Activated CD4-positive, alpha-beta T cell treated with anti-CD3 and anti-CD28 coated beads for 4 hours (primary cell): ENCODE measurements at places on chromosomes 2 and 18.

DNA sequence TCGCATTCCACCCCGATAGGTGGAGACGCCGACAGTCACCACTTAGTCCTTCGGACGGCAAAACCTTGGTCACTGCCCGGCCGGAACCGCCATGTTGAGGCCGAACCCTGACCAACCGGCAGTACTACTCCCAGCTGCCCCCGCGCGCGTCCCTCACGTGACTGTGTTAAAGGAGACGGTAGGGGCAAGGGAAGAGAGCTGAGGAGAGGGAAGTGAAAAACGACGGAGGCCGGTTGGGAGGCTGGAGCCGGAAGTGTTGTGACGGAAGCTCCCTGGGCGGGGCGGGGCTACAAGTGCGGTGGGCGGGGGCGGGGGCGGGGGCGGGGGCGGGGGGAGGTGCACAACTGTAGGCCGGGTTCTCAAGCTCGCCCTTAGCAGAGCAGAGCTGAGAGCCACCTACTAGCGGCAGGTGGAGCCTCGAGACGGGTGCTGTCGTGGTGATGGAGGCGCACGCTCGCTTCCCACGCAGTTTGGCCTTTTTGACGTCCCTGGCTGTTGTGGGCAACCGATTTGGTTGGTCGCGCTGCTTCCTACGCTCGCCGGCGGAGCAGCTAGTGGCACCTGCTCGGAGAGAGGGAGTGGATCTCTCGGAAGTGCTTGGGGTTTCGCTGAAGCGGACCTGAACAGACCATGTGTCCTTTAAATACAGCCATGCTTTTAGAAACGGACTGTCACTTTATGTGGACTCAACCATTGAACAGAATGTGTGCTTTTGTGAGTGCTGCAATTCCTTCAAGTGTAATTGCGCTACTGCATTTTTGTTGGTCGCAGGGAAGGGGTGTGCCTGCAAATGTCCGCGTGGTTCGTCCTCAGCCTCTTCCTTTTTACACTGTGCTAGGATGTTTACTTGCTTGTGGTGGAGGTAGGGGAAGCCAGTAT, at the start of gene TRAPPC8:
TRAPPC8 (minus strand) TSS at position 130 of the 879 bp plus-strand sequence. CDS start 364 bp downstream, outside the sequence.
- DNase-seq = peak; percentile 90

DNA sequence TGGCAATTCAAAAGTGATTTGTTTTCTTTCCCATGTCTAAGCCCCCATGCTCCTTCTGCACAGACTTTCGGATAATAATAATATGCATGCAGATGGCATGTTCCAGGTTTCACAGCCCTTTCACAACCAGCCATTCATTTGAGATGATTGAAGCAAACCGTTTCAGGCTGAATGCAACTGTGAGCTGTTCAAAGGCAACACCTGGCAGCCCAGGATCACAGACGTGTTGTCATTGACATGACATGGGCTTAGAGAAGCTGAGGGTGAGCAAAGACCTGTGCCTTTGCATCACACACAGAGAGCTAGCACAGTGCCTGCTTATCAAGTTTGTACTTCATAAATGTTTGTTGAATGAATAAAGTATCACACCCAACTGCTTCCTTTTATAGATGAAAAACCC, 12.4 kb upstream of the ERMN start:
- no peak for DNase-seq

DNA sequence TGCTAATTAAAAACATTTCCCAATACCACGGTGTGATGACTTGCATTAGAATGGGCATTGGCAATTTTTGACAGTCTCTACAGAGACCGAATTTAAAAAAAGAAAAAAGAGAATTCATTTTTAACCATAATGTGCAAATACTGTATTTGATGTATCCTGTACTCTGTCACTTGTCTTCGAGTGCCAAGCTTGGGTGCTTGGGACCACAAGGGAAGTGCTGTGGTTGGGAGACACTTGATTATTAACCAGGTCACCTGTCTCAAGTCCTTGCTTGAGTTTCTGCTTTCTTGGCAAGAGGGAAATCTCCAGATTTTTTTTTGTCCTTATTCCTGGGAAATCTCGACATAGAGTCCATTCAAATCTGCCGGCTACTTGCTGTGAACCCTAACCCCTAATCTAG, 209.0 kb downstream of the MC4R start:
- no peak for DNase-seq

DNA sequence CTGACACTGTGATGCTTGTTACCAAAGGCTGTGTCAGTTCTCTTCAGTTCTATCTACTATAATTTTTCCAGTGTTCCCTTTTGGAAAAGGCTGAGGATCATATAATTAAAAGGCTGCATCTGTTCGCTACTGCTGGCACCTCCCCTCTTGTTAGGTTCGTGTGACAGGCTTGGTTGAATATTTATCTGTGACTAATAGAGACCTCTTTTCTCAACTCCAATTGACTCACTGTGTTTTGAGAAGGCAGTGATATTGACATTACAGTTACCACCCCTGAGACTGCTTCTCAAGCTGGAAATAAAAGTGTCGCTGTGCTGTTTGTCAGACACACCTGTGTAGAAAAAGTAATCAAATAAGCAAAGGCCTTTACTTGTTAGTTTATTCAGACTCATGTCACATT, 205.5 kb upstream of the KCNH7 start:
- DNase-seq = no peak

- DNase-seq = no peak
These were observed 73.7 kb upstream of the DNAJC10 start for GRCh38 chr2:182642328-182642727.

- DNase-seq = peak; percentile 35
These were observed 63.6 kb downstream of the CLHC1 start for GRCh38 chr2:55168221-55169154.

DNA sequence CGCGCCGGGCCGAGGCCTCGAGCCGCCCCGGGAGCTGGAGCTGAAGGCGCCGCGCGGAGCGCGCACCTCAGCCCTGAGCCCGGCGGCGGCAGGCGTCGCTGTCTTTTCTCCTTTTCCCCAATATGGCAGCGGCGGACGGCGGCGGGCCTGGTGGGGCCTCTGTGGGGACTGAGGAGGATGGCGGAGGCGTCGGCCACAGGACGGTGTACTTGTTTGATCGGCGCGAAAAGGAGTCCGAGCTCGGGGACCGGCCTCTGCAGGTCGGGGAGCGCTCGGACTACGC, 369 bp downstream of the SMCHD1 start:
- no peak for DNase-seq

DNA sequence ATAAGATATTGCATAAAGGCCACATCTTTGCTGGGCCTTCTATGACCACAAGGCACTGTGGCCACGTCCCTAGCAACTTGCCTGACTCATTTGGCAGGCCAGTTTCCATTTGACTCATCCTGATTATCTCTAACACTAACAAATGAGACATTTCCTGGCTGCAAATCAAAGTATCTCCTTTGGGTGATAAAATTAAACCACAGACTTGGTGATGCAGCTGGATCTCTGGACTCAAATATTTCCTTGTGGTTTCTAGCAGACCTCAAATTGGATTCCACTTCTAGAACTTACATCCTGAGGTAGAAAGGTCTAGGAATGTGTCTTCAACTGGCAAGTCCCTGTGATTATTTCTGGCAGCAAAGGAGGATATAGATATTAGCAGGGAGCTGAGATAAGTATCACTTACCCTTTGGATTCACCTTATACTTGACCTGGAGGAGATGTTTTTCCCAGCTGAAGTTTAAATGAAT, 167.9 kb upstream of the NXPH2 start:
- no peak for DNase-seq

DNA sequence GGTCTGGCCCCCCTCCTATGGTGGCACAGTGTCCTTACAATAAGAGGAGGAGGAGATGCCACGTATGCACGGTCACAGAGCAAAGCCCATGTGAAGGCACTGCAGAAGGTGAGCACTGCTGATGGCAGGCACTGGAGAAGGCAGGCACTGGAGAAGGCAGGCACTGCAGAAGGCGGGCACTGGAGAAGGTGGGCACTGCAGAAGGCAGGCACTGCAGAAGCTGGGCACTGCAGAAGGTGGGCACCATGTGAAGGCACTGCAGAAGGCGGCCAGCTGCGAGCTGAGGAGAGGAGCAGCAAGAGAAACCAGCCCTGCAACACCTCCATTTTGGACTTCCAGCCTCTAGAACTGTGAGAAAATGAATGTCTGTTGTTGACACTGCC, 46.3 kb downstream of the MEX3C start:
- no peak for DNase-seq

GRCh38 chr2:70991742-70992141, 2.9 kb downstream of the TEX261 start:
- DNase-seq = no peak

DNA sequence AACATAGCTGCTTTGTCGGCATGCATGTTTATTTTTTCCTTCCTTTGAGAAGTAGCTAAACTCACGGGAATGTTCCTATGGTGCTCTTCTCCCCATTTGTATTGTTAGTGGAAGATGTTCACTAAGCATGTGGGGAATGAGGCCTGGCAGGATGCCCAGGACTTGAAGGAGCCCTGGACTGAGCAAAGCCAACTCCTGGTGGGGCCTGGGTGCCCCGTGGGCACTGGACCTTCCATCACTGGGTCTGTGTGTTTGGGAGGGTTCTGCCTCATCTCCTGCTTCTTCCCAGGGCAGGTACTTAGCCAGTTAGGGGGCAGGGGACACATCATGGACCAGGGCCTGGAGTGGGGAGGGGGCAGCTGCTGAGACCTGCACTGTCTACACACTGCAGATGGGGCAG, 49.3 kb downstream of the ACAA2 start:
- no peak for DNase-seq

DNA sequence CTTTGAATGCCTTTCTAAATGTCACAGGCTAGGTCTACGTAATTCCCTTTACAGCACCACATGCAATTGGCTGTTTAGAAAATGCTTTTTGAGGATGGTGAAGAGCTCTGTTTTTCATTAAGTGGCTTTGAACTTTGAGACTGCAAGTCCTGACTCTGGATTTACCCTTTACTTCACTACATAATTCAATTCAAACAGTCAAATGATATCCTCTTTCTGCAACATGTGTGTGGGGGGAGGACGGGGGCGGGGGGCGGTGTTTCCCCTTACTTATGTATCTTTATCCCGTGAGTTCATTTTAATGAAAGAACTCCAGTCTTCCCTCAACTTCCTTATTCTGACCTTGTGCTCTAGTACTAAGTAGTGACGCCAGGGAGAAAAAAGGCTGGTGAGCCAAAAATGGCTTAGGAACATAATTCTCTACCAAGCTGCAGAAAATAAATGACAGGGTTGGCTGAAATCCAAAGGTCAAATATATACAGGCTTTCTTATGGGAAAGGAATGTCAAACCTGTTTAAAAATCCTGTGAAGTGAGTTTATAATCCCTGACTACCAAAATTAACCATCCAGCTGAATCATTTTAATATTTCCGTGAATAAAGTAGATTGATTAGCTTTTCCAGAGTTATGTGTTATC, 119.6 kb downstream of the SLC8A1 start:
- DNase-seq = no peak

GRCh38 chr2:6627316-6627715, 238.4 kb downstream of the CMPK2 start:
- DNase-seq = no peak

- no peak for DNase-seq
These were observed 112.1 kb downstream of the LTBP1 start for GRCh38 chr2:33058716-33059470.

DNA sequence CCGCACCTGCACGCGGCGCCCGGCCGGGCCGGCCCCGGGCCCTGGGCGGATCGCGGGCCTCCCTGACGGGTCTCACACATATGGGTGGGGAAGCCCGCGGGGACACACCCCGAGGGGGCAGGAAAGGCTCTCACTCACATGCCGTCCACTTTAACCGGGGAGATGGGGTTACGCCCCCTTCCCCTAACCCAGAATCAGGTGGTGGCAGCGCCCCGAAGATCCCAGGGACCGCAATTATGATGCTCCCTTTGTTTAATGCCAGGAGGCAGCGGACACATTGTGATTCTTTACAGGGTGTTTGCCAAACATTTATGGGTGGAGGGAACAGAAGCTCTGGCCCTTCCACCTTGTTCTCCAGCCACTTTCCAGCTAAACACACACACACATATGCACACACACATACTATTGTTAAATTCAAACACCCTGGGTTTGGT, 424 bp upstream of the ANKRD44 start:
- DNase-seq = no peak

- no peak for DNase-seq
These were observed 32.5 kb upstream of the FOSL2 start for GRCh38 chr2:28360058-28360717.

- no peak for DNase-seq
These were observed 143.9 kb upstream of the FN1 start for GRCh38 chr2:215579809-215580208.

DNA sequence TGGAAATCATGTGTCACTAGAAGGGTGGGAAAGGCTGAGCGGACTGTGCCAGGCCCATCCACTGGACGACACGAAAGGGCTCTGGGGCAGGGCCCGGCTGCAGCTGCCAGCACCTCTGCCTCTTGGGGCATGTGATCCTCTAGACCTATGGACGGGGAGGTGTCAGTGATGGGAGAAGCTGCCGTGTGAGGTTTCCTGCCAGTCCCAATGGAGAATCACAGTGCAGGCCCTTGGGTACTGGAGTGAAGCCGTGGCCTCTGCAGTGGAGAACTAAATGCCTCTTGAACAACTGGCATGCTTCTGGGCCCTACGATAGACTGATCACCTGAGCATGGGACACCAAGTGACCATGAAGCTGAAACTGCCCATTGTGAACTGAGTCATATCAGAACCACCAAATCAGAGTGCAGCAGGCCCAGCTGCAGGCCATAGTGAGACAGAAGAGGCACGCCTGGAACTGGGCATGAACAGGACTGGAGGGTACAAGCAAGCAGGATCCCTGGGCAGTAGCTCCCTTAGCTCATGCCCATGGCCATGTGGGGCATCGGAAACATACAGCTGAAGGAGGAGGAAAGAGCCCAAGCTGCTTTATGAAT, 18.8 kb upstream of the RHOB start:
- no peak for DNase-seq

DNA sequence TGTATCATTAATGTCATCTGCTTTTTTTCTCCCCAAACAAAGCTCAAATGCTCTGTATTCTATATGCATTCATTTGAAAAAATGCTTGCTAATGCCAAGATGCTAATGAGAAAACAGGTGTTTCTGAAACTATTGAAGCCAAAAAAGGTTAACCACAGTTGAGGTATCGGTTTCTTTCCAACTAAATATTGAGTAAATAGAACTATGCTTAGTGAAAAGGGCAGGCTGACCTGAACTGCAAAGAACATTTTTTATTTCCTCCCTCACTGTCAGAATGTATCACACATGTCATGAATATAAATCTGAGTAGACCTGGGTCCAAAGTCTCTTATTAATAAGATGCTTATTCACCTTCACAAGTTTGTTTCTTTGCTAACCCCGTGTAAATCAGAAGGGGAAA, 866.6 kb downstream of the CPS1 start:
- no peak for DNase-seq

- no peak for DNase-seq
These were observed 25.2 kb downstream of the FAM228A start for GRCh38 chr2:24199968-24200590.

GRCh38 chr2:126883666-126884040, 15.0 kb upstream of the TEX51 start:
- DNase-seq = no peak
